ENCODE measurements at places on chromosomes 3 and 15.

DNA sequence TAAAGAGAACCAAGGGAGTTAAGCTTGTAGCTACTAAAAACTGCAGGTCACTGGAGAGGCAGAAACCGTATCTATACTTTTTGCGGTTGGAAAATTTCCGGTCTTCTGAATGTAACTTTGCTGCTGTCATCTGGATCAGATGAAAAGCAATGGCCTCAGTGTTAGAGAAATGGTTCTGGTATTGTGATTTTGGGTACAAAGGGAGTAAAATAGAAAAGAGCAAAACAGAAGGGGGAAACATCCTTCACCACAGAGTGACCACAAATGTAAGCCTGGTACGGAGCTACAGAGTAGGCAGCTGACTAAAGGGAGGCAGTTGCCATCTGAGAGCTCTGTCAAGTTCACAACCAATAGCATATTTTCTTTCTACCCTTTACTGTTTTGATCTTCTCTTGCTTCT lies 5.6 kb downstream of the CD96 start:
- no peak for DNase-seq

DNA sequence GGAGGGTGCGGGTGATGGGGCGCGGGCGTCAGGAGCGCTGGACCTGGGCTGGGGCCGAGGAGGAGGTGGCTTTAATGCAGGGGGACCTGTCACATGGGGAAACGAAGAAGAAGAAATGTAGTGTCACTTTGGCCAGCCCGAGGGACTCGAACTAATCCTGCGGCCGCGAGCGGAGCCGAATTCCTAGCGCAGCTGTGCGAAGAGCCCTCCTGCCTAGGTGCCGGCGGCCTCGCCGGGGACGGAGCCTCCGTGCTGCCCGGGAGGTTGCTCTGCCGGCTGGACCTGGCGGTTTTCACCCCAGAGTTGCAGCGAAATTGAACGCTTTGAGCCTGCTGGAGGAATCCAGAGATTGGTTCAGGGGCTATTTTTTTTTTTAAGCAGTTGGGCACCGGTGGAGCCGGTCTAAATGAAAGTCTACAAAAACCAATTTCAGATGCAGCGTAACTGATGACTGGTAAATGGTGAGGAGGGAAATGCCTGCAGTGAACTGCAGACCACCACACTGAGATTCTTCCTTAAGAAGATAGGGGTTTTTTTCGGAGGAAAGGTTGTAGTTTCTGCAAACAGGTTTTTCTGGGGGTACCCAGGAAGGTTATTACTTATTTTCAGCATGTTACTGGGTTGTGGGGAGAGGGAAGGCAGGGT lies 662 bp downstream of the TMEM108 start:
- peak; percentile 38 for DNase-seq

- DNase-seq = no peak
These were observed 30.9 kb upstream of the SPSB4 start for GRCh38 chr3:141020143-141020830.

DNA sequence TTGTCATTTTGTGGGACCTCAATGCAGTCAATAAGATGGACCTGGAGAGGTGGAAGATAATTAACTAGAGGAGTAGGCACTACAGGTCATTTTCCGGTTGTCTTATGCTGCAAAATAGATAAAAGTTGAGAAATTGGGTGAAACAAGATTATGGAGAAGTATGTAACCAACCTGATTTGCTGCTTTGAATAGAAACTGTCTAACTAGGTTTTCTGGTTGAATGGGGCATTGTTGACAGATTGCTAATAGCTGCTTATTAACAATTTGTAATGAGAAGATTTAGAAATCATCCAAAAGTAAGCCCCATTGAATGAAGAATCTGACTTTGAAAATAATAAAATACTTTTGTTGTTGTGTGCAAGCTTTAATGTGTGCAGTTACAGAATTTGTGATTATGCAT lies 26.2 kb downstream of the PIAS1 start:
- DNase-seq = no peak

DNA sequence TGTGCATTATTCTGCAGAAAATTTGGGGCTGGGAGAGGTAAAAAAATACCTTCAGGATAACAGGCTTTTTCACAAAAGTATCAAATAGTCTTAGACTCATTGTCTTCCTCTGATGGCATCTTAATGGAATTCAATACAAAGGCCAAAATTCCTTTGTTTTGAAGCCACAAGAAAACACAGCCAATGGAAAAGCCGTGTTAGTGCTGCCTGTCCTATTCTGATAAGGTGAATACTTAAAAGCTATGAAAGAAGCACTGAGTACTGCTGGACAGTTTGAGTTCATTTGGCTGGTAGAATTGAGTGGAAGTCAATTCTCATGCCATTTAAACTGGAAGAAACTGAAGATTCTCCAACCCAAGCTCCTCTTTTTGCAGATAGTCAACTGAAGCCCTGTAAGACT lies 395.3 kb upstream of the TPRG1 start:
- no peak for DNase-seq

DNA sequence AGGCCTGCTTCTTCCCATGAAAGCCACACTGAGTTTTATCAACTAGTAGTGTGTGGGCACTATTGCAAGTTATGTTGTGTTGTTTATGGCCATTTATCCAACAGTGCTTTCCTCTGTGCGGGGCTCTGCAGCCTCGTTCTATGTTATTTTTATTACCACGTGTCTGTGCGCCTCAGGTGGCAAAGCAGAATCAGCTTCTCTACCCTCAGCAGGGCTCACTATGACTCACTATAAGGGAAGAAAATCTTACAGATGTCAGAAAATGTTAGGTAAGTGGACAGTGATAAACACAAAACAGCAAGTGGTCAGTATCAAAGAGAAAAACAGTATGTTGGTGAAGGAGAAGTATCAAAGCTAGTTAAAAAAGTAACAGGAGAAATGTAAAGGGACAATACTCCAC lies 61.4 kb downstream of the MOBP start:
- DNase-seq = no peak

- DNase-seq = no peak
These were observed 66.0 kb upstream of the LRRFIP2 start for GRCh38 chr3:37240170-37240945.

GRCh38 chr3:149310796-149311534 lies 22.5 kb downstream of the TM4SF18 start:
- DNase-seq = no peak

- DNase-seq = no peak
These were observed 20.0 kb upstream of the CMTM7 start for GRCh38 chr3:32371461-32372212.

- DNase-seq = no peak
These were observed 75.2 kb downstream of the DUT start for GRCh38 chr15:48406266-48406891.

DNA sequence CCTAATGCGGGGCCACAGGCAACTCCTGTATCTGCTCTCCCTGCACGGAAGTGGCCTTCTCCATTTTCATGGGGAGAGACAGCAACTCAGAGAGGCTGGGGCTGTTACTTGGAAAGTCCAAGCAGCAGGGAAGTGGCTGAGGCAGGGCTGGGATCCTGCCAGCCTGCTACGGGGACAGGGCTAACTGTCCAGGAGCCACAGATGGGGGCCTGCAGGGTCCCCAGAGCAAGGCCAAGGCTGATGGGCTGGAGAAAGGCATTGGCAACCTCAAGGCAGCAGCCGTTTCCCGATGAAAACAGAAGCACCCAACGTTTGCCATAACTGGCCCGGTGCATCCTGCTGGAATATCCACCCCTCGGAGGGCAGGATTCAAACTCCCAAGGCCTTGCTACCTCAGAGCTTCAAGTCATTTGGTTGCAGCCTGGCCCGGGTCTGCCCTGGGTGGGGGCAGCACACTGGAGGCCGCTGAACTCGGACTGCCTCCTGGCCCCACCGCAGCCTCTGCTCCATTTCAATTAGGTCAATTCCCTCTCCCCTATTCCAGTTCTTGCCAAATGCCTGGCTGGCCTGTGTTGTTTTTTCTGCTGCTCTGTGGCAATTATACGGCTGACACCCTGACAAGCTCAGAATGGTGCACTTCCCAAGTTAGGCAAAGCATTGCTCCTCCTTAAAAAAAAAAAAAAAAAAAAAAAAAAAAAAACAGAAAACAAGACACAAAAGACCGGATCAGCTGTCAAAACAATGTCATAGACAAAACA lies 143.5 kb downstream of the NUP210 start:
- no peak for DNase-seq

DNA sequence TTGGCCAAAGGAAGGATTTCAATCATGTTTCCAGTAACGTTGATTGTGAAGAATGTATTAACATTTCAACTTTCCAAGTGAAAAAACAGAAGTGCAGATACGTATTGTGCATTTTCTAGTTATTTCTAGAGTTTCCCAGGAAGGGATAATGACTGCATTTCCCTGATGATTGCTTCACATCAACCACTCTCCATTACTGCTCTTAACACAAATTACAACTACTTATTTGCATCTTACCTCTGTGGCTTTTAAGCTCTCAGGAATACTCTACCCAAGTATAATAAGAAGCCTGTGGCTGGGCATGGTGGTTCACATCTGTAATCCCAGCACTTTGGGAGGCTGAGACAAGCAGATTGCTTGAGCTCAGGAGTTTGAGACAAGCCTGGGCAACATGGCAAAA lies 582.5 kb downstream of the ZNF385D start:
- no peak for DNase-seq

DNA sequence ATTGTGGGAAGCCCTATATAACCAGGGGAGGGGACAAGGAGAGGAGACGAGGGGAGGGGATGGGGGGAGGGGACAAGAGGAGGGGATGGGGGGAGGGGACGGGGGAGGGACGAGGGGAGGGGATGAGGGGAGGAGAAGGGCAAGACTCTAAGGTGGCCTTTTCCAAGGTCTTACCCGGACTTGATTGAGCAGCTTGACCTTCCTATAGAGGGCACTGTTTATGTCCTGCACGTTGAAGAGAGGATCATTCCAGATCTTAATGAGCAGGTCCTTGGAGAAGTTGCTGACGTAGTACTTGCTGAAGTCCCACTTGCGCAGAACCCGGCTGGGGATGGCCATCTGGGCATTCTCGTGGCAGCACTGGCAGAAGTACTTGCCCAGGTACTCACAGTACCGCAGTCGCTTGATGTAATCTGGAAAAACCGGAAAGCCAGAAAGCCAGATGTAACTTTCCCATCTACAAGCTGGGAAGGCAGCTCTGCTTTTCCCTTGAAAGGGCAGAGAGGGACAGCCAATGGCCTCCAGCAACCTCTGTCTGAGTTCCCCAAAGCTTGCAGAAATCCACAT lies 55.7 kb downstream of the RUBCN start:
- no peak for DNase-seq

- no peak for DNase-seq
These were observed 430.6 kb downstream of the FOXP1 start for GRCh38 chr3:71152892-71153265.

GRCh38 chr3:72329354-72329753 lies 518.9 kb downstream of the SHQ1 start:
- DNase-seq = no peak

DNA sequence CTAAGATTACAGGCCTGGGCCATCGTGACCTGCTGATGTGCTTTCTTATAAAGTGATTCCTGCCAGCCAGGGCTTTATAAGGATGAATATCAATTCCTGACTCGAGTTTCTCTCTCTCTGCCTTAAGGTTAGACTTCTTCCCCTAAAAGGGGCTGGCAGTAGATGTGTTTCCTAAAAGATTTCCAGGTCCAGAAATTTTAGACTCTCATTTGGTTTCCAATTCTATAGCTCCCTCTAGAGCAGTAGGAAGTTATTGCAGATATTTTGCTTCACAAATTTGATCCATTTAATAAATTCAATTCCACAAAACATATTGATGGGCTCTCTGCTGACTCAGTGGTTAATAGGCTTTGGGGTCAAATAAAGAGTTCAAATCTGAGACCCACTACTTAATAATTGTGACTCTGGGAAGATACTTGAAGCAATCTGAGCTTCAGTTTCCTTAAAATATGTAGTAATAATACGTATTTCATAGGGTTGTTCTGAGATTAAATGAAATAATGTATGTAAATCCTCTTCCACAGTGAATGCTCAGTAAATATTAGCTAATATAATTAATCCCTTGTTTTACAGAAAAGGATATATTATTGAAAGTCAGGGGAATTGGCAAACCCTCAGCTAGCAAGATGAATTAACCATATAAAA lies 2.1 kb downstream of the TRIM69 start:
- DNase-seq = peak; percentile 28

GRCh38 chr15:60217161-60217560 lies 180.6 kb downstream of the ANXA2 start:
- no peak for DNase-seq

DNA sequence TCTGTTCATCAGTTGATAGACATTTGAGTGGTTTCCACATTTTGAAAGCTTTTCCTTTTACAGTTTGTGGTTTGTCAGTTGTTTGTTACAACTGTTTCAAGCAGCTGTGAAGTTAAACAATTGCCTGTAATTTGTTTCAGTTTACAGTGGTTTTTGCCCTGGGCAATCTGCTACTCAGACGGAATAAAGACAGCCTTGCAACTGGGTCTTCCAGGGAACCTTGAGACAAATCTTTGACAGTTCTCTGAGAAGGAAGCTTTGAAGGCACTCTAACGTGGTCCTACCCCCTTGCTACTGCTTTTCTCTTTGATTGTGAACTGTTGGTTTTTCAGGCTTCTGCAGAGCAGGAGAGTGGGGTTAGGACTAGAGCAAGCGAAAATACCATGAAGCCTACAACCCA lies 28.0 kb downstream of the LRRC28 start:
- DNase-seq = no peak

GRCh38 chr3:105747696-105748095 lies 121.1 kb downstream of the CBLB start:
- DNase-seq = no peak

DNA sequence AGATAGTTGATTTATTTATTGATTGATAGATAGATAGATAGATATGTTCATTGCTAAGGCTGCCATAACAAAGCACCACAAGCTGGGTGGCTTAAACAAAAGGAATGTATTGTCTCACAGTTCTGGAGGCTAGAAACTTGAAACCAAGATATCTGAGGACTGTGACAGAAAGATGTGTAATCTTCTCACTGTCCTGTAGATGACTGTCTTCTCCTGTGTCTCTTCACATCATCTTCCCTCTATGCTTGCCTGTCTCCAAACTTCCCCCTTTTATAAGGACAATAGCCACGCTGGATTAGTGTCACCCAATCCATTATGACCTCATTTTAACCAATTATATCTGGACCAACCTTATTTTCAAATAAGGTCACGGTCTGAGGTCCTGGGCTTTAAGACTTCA lies 40.9 kb downstream of the GNB4 start:
- no peak for DNase-seq

- DNase-seq = no peak
These were observed 34.8 kb downstream of the DNAJB8 start for GRCh38 chr3:128431803-128432300.

DNA sequence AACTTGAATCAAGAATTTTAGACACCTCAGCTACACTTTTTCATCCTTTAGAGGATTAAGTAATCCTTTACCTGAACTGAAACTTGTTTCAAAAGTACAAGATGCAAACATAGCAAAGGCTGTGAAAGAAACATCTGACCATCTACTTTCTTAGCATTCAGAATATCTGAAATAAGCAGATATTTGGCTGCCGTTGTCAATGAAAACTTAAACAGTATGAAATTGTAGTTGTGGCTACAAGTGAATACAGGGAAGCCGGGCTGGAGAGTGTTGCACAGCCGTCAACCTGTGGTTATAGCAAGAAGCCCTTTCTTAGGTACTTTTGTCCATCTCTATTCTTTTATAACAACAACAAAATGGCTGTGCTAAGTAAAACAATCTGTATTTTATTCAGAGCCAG lies 6.9 kb upstream of the CX3CR1 start:
- no peak for DNase-seq

- peak; percentile 68 for DNase-seq
These were observed 127.5 kb upstream of the TOPAZ1 start for GRCh38 chr3:44114142-44114541.
